ENCODE measurements at places on chromosomes 16 and 17. TPM values are rescaled to one million over a fixed set of nuclear protein-coding genes. Genes with fewer than 3 reads are reported as not detected.

MAF gene
- total RNA-seq, result 12.9 TPM

CMTM4 gene
- 60.8 TPM for total RNA-seq

- peaks cover 13% of the 10 kb centered on the region for H3K27me3 ChIP-seq
- no peaks in the 10 kb centered on the region for H3K4me1 ChIP-seq
- no peaks in the 10 kb centered on the region for H3K36me3 ChIP-seq
- no peak overlapping the region for H3K27ac ChIP-seq
- peak; percentile 48 for DNase-seq
These were observed 26.3 kb downstream of the AARSD1 start for GRCh38 chr17:42937712-42938596.

MYO19 gene
- total RNA-seq, result 82.8 TPM

GRCh38 chr16:75264999-75265910 lies 13.8 kb upstream of the BCAR1 start:
- H3K4me3 ChIP-seq, result peak overlapping the region; percentile 81
- H3K4me1 ChIP-seq, result peaks cover 44% of the 10 kb centered on the region
- DNase-seq, result no peak
- H3K27ac ChIP-seq, result peak overlapping the region; percentile 92
- no peaks in the 10 kb centered on the region for H3K27me3 ChIP-seq
- H3K36me3 ChIP-seq, result no peaks in the 10 kb centered on the region

SETD1A gene
- 36.4 TPM for total RNA-seq

- no peak overlapping the region for H3K4me3 ChIP-seq
- no peaks in the 10 kb centered on the region for H3K36me3 ChIP-seq
- H3K27ac ChIP-seq, result no peak overlapping the region
- H3K4me1 ChIP-seq, result no peaks in the 10 kb centered on the region
- DNase-seq, result no peak
These were observed 80.2 kb downstream of the HS3ST4 start for GRCh38 chr16:25771812-25772568.

DNA sequence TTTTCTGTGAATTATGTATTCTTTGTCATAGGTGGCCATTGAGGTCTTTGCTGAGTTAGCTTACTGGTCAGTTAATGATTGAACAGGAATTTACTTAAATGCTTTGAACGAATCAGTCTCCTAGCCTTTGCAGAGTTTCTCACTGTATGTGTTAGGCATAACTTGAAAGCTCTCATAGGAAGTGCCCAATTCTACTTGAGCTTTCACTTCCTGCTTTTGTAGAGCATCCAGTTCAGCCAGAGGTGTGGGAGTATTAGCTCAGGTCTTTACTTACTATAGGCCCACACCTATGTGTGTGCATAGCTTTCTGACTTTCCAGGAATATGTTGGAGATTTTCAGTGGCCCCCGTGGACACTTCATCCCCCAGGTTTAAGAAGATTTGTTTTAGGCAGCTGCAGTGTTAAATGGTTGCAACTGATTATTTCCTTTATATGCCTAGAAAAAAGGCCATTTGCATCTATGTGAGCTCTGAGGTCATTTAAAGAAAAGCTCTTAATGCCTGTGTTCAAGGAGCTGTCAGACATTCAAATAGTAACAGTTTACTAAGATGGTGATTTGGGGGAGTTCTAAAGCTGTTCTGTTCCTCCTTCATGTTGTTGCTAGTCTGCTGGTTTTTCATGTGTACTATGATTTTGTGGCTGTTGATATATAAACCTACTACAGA lies 62.3 kb downstream of the PHKB start:
- peaks cover 8% of the 10 kb centered on the region for H3K4me1 ChIP-seq
- no peak overlapping the region for H3K27ac ChIP-seq
- H3K4me3 ChIP-seq, result no peak overlapping the region
- H3K27me3 ChIP-seq, result no peaks in the 10 kb centered on the region

DNA sequence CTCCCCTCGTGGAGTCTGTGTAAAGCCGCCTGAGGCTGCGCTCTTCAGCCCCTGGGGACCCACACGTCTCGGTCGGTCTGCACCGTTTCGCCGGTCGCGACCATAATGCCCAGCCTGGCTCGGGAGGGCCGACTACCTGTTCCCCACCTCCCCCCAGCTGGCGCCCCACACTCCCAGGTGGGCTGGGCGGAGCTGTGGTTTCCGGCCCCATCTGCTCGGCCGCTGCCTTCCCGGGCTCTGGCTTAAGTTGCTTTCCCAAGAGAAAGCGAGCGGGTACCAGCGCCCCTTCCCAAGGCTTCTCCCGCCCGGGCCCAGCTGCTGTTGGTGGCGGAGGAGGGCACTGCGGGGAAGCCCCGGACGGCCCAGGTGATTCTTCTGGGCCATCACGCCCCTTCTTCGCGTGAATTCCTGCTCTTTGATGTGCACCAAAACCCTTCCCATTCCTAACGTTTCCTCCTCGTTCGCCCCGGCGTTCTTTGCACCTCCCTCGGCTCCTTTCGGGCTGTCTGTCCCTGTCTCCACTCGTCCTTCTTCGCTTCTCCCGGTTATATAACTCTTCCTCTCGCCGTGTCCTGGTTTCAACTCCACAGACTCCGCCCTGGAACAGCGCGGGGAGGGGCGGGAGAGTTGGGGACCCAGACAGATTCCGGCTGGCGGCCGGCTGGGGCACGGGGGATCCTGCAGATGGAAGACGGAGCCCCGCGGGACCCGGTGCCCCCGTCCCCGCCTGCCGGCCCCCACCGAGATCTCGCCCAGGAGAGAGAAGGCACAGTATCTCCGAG lies 2.0 kb downstream of the KDM6B start:
- H3K36me3 ChIP-seq, result peaks cover 4% of the 10 kb centered on the region
- peak; percentile 68 for DNase-seq
- H3K4me1 ChIP-seq, result peaks cover 51% of the 10 kb centered on the region

CARD14 gene
- total RNA-seq, result 5.4 TPM

DNA sequence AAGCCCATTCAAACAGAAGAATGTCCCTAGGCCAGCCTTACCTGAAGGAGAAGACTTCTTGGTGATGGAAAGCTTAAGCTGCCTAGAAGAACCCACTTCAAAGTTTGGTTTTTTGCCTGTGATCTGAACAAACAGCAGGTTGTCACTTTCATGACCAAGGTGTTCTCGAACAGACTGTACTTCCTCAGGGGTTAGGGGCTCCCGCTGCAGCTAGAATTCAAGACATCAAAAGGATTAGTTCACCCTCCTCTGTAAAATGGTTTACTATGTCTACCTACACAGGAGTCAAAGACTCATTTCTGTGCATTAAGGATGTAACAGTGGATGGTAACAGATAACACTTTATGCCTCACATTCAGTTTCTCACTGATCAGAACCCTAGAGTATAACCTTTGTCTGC lies 13.2 kb downstream of the CIAPIN1 start:
- no peak for DNase-seq
- no peak overlapping the region for H3K27ac ChIP-seq
- H3K4me1 ChIP-seq, result no peaks in the 10 kb centered on the region
- H3K36me3 ChIP-seq, result peaks cover 42% of the 10 kb centered on the region

GRCh38 chr16:8727131-8727806 lies 52.9 kb downstream of the ABAT start:
- H3K4me3 ChIP-seq, result no peak overlapping the region
- H3K27me3 ChIP-seq, result no peaks in the 10 kb centered on the region
- no peak for DNase-seq
- no peak overlapping the region for H3K27ac ChIP-seq
- peaks cover 2% of the 10 kb centered on the region for H3K4me1 ChIP-seq

- H3K36me3 ChIP-seq, result no peaks in the 10 kb centered on the region
- peaks cover 37% of the 10 kb centered on the region for H3K4me1 ChIP-seq
- H3K27ac ChIP-seq, result no peak overlapping the region
- no peak overlapping the region for H3K4me3 ChIP-seq
- H3K27me3 ChIP-seq, result no peaks in the 10 kb centered on the region
These were observed 34.1 kb downstream of the CDK5R1 start for GRCh38 chr17:32520737-32521404.

DNA sequence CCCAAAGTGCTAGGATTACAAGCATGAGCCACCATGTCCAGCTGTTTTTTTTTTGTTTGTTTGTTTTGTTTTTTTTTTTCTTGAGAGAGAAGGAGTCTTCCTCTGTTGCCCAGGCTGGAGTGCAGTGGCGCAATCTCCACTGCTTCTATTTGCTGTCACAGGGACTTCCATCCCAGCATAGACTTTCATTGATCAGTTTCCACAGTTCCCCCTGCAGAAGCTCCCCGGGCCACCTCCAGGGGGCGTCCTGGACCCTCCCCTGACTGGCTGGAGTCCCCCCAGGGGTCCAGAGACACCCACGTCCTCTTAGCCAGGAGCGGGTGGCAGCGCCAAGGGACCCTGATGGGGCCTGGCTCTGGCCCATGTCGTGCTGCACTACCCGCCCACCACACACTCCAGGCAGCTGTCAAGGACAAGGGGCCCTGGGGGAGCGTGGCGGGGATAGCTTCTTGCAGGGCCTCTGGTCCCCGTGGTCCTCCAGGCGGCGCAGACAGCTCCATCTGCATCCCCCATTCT lies 3.1 kb upstream of the NPW start:
- H3K4me1 ChIP-seq, result peaks cover 4% of the 10 kb centered on the region
- peaks cover 34% of the 10 kb centered on the region for H3K27me3 ChIP-seq
- H3K4me3 ChIP-seq, result no peak overlapping the region

- DNase-seq, result no peak
- no peaks in the 10 kb centered on the region for H3K36me3 ChIP-seq
- no peaks in the 10 kb centered on the region for H3K27me3 ChIP-seq
- peak overlapping the region; percentile 83 for H3K4me3 ChIP-seq
- peaks cover 55% of the 10 kb centered on the region for H3K4me1 ChIP-seq
These were observed 482 bp downstream of the BAHCC1 start for GRCh38 chr17:81395600-81396277.

CAVIN1 gene
- 54.3 TPM for total RNA-seq

DNA sequence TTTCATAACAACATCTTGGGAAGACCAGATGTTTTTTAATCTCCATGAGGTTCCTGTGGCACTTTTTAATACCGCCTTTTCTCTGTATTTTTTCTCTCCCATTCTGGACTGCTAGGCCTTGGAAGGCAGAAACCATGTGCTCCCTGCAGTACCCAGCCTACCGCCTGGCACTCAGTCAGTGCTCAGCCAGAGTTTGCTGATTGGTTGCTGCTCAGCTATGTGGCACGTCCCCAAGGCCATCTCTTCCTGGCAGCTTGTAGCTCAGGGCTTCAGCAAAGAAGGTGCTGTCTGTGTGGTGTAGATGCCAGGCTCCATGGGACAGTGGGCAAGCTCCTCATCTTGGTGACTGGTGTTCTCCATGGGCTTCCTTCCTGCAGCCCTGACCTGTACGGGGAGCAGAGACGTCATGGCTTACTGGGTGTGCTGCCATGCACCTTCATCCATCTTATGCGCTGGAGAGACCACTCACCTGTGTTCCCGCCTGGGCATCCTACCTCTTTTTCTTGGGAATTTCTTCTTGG lies 86.7 kb downstream of the CLEC16A start:
- H3K4me1 ChIP-seq, result peaks cover 28% of the 10 kb centered on the region
- H3K4me3 ChIP-seq, result no peak overlapping the region
- H3K27me3 ChIP-seq, result no peaks in the 10 kb centered on the region
- H3K36me3 ChIP-seq, result peaks cover 73% of the 10 kb centered on the region

GRCh38 chr16:67805718-67806427 lies 487 bp downstream of the RANBP10 start:
- DNase-seq, result no peak
- H3K27me3 ChIP-seq, result no peaks in the 10 kb centered on the region
- peak overlapping the region; percentile 98 for H3K4me3 ChIP-seq
- H3K36me3 ChIP-seq, result peaks cover 6% of the 10 kb centered on the region
- H3K27ac ChIP-seq, result peak overlapping the region; percentile 91

GRCh38 chr17:59155439-59156177 lies at the start of gene PRR11:
Gene PRR11 (plus strand): TSS chr17:59155746. CDS start chr17:59169753, 14,007 bp downstream.
- H3K27me3 ChIP-seq, result no peaks in the 10 kb centered on the region
- peaks cover 31% of the 10 kb centered on the region for H3K4me1 ChIP-seq
- peak; percentile 89 for DNase-seq
- H3K4me3 ChIP-seq, result no peak within 1 kb of the TSS
- no peak within 1 kb of the TSS for H3K27ac ChIP-seq

DNA sequence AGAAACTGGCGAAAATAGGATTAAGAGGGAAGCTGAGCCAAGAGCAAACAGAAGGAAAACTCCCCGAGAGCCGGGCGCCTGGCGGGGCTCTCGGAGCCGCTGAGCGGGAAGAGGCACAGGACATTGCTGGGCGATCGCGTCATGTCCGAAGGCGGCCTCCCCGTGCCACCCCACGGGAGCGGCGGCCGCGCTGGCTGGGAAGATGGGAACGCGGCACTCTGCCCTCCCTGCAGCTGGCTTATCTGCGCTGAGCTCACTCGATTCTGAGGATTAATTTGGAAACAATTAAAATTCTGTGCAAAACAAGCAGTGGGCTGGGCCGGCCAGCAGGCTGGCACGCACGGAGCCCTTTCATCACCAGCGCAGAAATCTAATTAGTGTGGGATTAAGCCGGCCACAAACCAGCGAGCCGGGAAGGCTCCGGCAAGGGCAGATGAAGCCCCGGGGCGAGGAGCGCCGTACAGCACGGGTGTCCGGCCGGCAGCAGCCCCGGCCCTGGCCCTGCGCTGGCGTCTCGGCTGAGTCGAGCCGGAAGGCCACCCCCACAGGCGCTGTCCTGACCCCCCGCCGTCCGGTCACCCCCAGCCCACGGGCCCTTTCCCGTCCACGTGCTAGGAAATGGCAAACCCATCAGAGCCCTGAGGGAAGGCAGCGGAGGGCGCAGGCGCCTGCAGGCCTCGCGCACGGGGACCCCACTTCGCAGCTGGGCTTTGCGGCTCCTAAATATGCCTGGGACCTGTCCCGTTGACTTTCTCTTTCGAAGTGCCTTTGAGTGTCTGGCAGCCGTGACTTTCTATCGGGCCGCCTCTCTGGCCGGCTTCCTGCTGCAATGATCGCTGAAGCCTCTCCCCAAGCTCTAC lies 37.9 kb downstream of the SOX8 start:
- no peak for DNase-seq
- peaks cover 18% of the 10 kb centered on the region for H3K4me1 ChIP-seq
- H3K4me3 ChIP-seq, result no peak overlapping the region

- H3K27ac ChIP-seq, result peak overlapping the region; percentile 60
- H3K27me3 ChIP-seq, result no peaks in the 10 kb centered on the region
- peaks cover 35% of the 10 kb centered on the region for H3K4me1 ChIP-seq
- no peak for DNase-seq
- no peak overlapping the region for H3K4me3 ChIP-seq
- peaks cover 4% of the 10 kb centered on the region for H3K36me3 ChIP-seq
These were observed 38.9 kb downstream of the KCNJ2 start for GRCh38 chr17:70208080-70208794.

DNA sequence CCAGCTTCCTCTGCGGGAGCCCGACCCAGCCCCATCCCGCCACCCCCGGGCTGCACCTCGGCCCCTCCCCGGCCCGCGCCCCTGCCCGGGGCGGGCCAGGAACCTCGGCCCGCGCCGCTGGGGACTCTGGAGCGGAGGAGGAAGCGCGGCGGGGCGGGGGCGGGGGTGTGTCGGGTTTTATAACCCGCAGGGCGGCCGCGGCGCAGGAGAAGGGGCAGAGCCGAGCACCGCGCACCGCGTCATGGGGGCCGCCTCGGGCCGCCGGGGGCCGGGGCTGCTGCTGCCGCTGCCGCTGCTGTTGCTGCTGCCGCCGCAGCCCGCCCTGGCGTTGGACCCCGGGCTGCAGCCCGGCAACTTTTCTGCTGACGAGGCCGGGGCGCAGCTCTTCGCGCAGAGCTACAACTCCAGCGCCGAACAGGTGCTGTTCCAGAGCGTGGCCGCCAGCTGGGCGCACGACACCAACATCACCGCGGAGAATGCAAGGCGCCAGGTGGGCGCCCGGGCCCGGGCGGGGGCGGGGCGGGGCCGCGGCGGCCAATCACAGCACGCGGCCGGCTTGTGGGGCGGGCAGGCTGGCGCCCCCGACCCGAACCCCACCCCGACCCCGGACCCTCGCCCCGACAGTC lies at the start of gene ACE:
ACE (plus strand) TSS at position 208 of the 626 bp plus-strand sequence; CDS start at position 242, 34 bp downstream.
- peaks cover 21% of the 10 kb centered on the region for H3K4me1 ChIP-seq
- no peak within 1 kb of the TSS for H3K27ac ChIP-seq
- peak within 1 kb of the TSS; percentile 79 for H3K4me3 ChIP-seq
- peaks cover 43% of the 10 kb centered on the region for H3K27me3 ChIP-seq
- no peaks in the 10 kb centered on the region for H3K36me3 ChIP-seq
